ENCODE measurements at places on chromosomes 16 and 17.
A peak's percentile ranks its signal among the peaks of the same experiment; 100 is the strongest.

DNA sequence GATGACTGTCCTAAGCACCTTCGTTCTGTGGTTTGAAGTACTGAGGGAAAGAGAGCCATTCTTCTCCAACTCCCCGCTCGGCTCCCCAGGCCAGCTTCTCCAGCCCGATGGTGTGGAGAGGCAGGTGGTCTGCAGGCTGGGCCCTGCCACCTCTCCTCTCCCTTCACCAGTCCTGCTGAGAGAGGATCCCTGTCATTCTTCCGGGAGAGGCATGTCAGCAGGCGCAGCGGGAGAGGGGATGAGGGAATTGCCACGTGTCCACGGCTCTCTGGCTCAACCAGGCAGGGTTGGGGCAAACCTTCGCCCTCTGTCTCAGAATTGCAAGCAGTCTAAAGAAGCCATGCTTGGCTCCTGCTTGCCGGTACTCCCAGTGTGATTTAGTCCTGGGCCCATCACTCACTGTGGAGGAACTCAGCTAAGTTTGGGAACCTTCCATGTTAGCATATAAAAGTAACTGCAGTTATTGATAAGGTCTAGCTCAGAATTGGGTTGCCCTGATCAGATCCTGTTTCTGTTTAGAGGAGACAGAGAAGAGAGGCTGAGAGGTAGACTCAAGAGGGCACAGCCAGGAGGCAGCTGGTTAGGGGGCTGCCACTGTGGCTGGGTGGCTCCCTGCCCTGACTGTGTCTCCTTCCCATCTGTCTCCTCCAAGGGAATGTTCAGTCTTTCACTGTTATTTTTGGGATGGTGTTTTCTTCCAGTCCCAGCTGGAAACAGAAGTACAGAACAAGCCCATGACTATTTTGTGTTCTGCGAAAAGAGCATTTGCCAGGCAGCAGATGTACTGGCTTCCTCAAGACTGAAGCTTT lies 17.4 kb downstream of the HS3ST3B1 start:
- DNase-seq = no peak

DNA sequence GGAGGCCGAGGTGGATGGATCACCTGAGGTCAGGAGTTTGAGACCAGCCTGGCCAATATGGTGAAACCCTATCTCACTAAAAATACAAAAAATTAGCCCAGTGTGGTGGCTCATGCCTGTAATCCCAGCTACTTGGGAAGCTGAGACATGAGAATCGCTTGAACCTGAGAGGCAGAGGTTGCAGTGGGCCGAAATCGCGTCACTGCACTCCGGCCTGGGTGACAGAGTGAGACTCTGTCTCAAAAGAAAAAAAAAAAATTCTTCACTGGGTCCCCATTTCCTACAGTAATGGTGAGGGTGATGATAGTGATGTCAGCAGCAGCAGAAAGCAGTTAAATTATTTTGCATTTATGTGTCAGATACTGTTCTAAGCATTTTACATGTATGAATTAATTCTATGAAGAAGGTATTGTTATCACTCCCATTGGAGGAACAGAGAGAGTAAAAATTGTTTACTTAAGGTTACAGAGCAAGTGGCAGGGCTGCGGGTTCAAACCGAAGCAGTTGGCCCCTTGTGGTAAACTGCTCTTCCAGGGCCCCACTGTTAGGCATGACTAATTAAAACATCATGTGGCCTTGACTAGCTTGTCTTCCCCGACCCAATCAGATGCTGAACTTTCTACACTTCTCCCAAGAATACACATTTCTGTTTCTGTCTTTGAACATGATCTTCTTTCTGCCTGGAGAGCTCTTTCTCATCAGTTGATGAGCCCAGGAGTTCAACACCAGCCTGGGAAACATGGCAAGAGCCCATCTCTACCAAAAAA lies 45.8 kb downstream of the STAT3 start:
- peak; percentile 89 for DNase-seq

DNA sequence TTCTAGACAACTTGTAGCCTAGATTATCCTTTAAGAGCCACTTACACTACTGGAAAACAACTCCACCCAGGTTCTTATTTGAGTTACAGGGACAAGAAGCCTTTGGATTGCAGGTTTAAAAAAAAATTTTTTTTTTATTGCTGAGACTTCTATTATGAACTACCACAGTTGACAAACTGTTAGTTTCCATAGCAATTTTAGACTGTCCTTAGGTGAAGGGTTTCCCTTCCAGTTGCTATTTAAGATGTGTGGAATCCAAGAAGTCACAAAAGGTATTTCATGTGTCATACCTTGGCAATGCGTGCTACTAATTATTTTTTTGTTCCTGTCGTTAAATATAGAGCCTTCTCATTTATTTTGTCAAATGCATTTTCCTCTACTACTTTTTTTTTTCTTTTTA lies 253.2 kb downstream of the PRKCA start:
- no peak for DNase-seq

DNA sequence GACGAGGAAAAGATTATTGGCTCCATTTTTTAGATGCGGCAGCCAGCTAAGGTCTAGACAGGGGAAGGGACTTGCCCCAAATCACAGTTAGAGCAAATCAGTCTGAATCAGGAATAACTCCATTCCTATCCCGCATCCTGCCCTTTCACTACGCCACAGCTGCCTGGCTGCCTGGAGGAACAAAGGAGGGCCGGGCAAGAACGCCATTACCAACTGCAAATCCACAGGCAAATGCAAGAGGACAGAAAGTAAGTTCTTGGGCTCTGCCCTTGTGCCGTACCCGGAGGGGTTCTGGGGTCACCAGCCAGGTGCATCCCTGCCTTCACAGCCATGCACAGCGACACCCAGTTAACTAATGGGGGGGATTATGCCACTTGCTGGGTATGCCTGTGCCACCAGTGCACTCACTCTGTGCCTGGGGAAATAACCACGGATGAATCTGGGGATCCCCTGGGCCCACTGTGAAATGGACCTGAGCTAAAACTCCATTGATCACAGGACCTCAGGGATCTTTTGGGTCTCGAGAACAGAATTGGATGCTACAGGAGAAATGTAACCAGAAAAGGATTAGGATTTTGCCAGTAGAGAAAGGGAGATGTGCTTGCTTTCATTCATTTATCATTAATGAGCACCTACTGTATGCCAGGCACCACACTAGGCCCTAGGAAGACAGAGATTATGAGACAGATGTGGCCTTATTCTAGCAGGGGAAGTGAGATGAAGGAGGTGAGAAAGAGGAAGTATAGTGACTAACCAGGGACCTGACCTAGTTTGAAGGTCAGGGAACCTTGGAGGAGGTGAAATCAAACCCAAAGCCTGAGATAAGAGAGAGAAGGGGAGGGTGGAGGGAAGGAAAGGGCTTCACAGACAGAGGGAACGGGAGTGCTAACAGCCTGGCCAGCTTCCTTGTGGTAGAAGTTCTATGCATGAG lies 17.7 kb downstream of the BCL7C start:
- peak; percentile 81 for DNase-seq

DNA sequence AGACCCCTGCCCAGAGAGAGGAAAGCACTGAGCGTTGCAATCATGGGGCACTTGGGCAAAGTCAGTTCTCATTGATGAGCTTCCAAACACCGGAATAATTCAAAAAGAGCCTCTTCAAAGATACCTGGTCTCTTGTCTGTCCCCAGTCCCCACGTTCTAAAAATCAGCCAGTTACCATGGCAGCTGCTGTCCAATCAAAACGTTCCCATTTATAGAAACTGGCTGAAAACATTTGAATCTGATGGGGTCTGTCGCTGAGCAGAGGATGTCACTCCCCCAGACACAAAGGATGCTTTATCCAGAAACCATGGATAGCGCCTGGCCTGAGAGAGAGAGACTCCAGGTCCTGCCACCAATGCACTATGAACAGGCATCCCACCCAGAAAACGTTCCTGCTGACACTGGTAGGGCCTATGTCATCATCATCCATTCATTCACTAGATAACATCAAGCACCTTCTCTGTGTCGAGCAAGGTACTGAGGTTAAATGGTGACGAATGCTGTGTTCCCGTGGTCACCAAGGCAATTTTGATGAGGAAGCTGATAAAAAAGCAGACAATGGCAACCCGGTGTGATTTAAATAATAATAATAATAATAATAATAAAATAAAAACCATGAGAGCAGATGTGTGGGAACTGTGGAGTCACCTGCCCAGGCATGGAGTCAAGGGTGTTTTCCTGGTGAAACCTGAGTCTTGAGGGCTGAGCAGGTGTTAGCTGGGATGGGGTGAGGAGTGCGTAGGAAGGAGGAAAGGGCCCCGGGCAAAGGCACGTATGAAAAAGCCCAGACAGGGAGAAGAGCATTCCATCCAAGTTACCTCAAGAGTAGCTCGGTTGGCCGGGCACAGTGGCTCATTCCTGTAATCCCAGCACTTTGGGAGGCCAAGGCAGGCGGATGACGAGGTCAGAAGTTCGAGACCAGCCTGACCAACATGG lies 19.0 kb upstream of the CALB2 start:
- no peak for DNase-seq

GRCh38 chr17:6755281-6755680 lies 565 bp upstream of the XAF1 start:
- DNase-seq = no peak

DNA sequence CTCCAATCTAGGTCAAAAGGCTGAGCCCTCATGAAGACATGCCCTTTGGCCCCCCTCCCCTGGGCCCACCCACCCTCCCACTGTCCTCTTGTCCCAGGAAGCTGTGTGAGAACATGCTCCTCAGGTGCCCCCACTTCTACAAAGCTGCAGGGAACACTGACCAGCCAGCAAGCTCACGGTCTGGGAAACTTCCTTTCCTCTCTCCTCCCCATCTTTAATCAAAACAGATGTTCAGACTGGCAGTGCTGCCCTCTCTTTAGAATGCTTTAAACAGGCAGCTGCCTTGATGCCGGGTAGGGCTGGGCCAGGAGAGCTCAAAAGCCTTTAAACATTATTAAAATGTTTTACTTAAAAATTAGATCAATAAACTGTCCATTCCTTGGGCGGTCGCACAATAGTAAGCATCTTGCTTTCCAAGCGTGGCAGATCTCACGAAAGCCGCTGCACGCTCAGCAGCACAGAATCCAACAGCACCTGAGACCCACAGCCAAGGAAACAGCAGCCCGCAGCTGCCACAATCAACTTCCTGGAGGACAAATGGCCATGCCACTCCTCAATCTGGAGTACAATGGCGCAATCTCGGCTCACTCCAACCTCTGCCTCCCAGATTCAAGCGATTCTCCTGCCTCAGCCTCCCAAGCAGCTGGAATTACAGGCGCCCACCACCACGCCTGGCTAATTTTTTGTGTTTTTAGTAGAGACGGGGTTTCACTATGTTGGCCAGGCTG lies 399.2 kb downstream of the SLC39A11 start:
- no peak for DNase-seq

DNA sequence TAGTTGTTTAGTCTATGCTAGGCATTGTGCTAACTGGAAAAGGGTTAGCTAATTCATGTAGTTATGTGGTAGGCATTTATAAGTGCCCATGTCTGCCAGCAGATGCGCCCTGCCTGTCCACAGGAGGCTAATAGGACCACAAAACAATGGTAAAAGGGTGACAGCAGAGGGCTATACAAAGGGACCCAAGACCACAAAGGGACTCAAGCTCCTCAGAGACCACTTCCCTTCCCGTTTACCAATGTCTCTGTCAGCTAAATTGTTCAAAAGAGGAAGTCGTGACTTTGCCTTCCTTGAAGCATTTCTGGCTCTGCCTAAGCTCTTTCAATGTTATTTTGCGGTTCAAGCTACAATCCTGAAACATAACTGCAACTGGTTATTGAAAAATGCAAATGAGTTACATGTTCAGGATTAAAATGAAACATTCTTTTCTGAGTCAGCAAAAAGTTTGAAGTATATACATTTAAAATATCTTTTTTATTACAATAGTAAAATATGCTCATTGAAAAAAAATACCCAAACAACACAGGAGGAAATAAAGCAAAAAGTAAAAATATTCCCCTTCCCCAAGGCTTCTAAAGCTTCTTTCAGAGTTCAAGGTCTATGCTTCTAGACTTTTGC lies 149.2 kb downstream of the MAF start:
- DNase-seq = peak; percentile 88

GRCh38 chr17:28717578-28718332 lies at the start of gene RAB34:
TSS of gene RAB34 (minus strand) at chr17:28717868. CDS start at chr17:28717266, 602 bp downstream.
- no peak for DNase-seq

DNA sequence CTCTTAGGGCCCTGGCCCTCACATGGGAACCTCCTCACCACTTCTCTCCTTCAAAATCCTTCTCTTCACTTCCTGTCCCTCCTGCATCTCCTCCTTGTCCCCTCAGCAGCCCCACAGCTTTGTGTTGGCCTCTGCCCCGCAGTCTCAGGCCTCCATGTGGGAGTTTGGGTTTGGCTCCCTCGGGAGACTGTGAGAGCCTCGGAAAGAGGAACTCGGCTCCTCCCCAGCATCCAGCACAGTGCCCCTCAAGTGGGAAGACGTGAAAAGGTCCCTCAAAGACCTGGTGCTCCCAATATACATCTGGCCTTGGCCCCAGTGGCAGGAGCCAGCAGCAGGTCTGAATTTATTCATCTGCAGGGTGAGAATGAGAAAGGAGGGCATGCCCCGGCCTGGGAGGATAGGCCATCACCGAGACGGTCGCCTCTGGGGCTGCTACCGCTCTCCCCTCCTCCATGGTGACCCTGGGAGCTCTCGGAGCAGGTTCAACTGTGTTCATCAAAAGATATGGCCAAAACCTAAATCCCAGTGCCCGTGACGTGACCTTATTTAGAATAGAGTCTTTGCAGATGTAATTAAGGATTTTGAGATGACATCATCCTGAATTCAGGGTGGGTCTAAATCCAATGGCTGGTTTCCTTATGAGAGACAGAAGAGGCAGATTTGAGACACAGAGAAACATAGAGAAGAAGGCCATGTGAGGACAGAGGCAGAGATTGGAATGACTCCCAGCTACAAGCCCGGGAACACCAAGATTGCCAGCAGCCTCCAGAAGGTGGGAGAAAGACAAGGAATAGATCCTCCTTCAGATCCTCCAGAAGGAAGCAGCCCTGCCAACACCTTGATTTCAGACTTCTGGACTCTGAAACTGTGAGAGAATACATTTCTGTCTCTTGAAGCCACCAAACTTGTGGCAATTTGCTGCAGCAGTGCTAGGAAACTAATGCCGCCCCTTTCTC lies 135.1 kb downstream of the MRM1 start:
- peak; percentile 86 for DNase-seq

DNA sequence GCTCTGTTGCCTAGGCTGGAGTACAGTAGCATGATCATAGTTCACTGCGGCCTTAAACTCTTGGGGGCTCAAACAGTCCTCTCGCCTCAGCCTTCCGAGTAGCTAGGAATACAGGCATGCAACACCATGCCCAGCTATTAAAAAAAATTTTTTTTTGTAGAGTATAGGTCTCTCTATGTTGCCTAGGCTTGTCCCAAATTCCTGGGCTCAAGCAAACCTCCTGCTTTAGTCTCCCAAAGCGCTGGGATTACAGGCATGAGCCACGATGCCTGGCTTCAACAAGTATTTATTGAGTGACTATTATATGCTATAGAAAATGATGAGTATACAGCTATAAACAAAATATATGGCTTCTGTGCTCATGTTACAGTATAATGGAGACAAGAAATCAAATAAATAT lies 66.7 kb upstream of the C17orf78 start:
- no peak for DNase-seq

DNA sequence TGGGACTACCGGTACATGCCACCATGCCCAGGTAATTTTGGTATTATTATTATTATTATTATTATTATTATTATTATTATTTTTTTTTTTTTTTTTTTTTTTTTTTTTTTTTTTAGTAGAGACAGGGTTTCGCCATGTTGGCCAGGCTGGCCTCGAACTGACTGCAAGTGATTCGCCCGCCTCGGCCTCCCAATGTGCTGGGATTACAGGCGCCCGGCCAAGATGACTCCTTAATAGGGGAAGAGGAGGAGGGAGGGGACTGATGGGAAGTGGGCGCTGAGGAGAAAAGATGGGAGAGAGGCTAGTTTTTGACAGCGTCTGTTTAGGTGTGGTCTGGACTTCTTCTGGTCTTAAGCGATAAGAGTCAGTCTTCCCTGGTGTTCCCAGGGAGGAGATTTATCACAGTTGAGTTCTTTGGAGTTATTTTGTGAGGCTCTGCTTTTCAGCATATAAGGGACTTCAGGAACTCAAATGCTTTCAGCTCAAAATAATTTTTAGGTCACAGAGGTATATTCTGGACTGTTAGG lies 34.4 kb upstream of the SLC5A10 start:
- no peak for DNase-seq

All from NB4 (cell line).